ENCODE measurements at places on chromosomes 2 and 18.

GRCh38 chr2:24739354-24740025 is 53.7 kb downstream of the PTRHD1 start:
- no peak for DNase-seq

GRCh38 chr2:200181755-200182154 is 124.7 kb upstream of the SPATS2L start:
- DNase-seq, result no peak

- DNase-seq, result no peak
These were observed 969 bp upstream of the ALKAL2 start for GRCh38 chr2:288758-289361.

DNA sequence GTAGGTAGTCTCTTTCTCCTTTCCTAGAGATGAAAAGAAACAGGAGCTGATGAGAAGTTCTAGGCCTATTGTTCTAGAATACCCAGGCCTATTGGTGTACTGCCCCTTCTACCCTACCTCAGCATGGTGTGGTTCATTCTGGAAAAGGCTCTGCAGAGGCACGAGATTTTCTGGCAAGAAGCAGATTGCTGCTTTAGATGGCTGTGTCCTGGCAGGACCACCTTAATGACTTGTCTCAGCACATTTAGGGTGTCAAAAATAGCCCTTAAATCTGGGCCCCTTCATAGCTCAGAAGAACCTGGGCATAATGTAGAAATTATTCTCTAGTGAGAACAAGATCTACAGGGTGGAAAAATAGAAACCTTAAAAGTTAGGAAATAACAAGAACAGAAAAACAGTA is 87.9 kb downstream of the BCL2L11 start:
- no peak for DNase-seq

- peak; percentile 20 for DNase-seq
These were observed 35.6 kb downstream of the FAM124B start for GRCh38 chr2:224366267-224366844.

DNA sequence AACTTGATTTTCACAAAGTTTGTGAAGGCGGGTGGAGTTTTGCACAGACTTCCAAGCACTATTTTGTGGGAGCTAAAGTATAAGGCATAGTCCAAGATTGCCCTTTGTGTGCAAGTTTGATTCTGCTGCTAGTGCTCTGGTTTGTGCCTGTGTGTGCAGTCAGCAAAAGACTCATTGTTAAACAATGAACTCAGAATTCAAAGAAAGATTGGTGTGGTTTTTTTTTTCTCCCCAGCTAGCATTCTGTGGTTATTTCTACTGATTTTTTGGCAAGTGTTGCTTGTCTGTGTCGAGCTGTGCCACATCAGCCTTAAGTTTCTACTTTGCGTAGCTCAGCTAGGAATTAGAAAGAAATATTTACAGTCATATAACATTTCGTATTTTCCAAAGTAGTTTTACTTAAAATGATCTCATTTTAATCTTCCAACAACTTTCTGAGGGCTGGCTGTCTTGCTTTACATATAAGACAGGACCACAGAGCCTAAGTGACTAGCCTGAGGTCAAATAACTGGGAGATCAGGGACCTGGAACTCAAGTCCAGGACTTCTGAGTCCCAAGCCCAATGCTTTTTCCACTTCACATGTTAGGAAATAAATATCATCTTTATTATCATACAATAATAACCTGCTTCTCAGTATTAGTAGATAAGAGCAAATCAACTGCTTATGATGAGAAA is 69.8 kb downstream of the BABAM2 start:
- DNase-seq, result peak; percentile 96

DNA sequence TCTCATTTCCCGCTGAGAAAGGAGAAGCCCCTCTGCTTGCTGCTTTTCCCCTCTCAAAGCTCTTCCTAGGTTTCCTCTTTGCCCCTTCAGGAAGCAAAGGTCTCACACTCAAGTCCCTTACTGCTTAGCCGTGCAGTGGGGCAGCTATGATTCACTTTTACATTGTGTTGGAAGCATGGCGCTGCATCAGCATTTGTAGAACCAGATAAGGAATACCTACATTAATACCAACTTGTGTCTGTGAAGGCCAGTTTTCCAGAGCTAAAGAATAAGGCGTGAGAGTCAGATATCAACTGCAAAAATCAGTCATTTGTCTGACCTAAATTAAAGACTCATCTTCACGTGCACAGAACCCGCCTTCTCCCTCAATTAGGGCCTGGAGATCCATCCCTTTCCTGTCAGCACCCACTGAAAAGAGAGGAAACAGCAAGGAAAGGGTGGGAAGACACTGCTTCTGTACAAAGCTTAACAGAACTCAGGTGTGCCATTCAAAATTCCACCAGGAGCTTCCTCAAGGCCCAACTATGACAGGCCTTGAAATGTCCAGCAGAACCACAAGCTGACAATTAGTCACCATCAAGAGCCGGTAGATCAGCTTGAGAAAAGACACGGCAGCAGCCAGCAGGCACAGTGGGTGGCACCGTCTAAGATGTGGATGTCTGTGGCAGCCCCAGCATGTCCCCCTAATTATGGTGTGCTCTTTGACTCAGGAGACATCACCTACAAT is 16.1 kb upstream of the XDH start:
- no peak for DNase-seq

DNA sequence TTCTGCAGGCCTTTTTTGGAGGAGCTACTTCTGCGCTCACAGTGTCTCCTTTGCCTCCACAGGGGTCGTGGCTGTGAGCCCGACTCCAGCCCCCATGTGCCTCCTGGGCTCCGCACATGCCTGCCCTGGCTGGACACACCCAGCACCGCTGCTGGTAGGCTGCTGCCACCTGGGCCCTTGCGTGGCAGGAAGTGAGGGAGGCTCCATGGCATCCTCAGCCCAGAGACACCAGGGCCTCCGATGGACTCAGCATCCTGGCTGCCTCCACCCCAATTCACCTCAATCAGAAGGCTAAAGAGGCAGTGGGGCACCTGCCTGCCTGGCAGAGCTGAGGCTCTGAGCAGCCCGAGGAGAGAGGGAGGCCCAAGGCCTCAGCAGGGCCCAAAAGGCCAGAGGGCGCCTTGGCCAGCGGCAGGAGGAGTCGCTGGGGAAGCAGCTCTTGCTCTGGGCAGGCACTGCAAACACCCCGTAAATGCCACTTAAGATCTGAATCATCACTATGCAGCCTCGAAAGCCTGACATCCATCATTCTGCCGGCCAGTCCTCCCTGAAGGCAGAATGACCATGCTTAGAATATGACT is 68.3 kb upstream of the OTOS start:
- DNase-seq, result no peak

DNA sequence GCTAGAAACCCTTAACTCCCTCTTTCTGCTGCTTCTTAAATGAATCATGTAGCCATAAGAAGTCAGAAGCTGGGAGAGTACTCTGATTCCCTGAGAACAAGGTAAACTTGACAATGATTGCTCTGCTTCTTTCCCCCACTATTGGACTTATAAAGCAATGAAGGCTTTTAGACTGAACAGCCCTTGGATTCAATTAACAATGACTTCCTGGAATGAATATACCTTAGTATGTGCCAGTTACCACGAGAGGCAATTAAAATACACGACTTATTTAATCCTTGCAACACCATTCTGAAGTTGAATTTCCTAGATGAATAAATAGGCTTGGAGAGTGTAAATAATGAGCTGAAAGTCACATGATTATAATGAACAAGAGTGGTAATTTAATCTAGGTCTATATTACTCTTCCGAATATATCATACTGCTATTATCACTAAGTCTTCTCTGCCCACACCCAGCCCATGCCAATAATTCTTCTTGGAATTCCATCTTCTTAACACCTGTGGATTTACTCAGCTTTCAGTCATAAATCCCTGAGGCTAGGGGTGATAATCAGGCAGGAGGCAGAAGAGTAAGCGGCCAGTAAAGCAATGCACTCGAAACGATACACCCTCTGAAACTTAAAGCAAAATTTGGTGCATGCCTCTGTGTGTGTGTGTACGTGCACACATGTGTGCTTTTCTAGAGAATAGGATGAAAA is 170.2 kb downstream of the ATAD2B start:
- DNase-seq, result no peak

- DNase-seq, result peak; percentile 53
These were observed 106.7 kb downstream of the ACKR3 start for GRCh38 chr2:236676136-236676873.

- DNase-seq, result no peak
These were observed 13.4 kb downstream of the VPS54 start for GRCh38 chr2:64005707-64006356.

DNA sequence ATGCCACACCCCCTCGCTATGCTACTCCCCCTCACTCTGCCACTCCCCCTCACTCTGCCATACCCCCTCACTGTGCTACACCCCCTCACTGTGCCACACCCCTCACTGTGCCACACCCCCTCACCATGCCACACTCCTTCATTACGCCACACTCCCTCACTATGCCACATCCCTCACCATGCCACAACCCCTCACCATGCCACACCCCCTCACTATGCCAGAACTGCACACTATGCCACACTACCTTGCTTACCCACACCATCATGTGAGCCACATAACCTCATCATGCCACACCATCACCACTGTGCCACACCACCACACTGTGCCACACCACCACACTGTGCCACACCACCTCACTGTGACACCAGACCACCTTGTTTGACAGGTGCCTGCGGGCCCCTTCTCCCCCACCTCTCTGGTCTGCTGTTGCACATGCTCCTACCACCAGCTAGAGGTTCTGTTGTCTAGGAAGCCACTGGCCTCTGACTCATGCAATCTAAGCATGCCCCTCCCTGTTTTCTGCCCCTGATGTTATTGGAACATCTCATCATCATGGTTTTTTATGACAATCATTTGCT is 22.0 kb downstream of the MARCHF4 start:
- DNase-seq, result peak; percentile 56

DNA sequence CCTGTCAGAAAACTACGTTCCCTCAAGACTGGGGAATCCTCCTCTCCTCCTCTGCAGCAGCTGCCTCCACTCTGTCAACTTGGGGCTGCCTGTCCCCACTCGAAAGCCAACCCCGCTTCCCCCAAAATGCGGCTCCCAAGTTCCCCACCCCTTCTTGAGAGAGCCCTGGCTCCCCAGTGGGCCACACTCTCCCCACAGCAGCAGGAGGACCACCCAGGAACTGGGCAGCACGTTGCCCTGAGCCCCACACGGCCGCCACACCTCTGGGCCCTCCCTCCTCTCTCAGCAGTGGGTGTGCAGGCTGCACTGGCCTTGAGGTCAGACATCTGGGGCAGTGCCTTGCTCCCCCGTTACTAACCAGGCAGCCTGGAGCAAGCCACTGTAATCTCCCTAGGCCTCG is 9.6 kb upstream of the TEX51 start:
- no peak for DNase-seq

DNA sequence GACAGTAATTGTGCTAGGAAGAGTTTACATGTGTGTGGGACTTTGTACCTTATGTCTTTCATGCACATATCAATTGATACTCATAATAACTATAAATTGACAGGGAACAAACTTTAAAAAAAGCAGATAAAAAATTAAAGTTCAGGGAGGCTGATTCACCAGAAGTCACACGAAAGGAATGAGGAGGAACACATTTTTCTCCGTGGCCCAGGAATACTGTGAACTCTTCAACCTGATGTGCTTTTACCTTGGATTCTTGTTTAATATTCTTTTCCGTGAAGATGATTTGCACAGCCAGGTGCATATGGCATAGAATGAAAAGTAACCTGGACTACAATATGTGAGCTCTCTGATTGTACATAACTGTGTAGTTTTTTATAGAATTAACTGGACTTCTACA is 326.3 kb downstream of the CDH7 start:
- peak; percentile 5 for DNase-seq

DNA sequence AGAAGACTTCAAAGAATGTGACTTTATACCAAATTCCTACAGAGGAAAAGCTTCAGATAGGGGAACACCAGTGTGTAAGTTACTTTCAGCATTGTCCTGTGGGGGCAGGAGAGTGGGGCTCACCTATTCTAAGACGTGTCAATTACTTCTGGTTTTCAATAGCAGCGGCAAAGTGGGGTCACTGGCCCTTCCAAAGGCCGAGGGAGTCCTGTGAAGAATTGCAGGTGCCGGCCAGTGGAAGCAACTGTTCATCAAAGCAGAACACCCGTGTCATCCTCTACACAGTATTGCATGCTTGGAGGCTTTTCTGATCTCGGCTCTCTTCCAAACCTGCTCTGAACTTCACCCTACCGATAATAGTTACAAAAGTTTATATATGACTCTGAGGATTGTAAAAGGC is 1176.5 kb upstream of the TMEFF2 start:
- DNase-seq, result no peak

All from astrocyte of the spinal cord (primary cell).